Lung microvascular endothelial cell (primary cell): ENCODE measurements at places on chromosomes 1 and 21. TPM values are rescaled to one million over a fixed set of nuclear protein-coding genes. Genes with fewer than 3 reads are reported as not detected.

- DNase-seq = no peak
Observed at GRCh38 chr1:44760876-44761275, 14.5 kb upstream of the RPS8 start.

GRCh38 chr1:232902774-232903350 is 47.5 kb upstream of the NTPCR start:
- no peak for DNase-seq

DNA sequence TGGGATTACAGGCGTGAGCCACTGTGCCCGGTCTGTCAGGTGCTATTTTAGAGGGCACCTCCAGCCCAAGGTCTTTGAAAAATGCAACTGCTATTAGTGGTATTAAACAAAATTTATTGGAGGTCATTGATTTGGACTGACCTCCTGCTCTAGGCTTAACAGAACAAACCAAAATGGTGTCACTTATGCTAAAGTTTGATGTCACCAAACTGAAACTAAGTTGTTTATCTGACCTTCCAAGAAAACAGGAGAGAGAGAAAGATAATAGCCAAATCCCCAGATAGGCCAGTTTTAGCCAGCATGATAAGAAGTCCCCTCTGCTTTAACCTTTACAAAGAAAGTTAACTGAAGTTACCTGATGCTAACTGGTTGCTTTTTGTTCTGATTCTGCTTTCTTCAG is 8.1 kb upstream of the INAVA start:
- no peak for DNase-seq

DNA sequence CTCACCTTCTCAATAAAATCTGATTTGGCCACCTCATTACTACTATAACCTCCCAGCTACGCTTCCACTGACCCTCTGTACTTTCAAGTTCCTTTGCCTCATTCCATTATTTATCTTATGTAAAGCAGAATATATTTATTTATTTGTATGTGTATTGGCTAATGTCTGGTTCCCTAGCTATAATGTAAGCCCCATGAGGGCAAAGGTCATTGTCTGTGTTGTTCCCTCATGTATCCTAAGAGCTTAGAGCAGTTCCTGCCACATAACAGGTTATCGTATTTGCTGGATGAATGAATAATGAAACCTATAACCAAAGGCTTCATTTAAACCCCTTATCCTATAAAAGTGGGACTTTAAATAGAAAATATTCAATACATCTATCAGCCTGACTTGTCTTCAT is 77.9 kb upstream of the DPT start:
- no peak for DNase-seq

DNA sequence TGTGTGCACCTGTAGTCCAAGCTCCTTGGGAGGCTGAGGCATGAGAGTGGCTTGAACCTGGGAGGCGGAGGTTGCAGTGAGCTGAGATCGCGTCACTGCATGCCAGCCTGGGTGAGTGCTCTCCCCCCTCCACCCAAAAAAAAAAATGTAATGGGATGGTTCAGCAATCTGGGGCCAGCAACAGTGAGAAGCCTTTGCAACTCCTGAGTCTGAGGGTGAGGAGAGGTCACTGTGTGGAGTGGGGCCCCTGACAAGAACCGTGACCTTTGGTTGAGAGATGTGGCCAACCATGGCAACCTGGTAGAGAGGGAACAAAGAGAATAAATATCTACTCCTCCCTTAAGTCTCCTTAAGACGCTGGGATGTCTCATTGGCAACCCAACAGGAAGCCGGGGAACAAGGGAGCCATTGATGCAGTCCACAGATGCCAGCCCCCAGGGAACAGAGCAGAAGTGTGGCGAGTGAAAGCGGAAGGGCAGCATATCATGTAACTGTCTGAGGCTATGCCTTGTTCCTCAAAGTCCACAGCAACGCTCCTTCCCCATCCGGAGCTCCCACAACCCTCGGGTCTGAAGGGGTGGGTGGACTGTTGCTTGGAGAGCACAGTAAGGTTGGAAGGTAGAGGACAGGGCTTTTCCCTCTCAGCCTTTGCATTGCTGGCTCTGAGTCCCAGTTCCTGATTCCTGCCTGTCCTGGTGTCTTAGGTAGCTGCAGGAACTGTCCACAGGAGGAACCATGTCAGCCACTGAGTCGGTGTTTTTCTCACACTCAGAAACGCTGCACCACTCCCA is 8.3 kb downstream of the TRNP1 start:
- no peak for DNase-seq

DNA sequence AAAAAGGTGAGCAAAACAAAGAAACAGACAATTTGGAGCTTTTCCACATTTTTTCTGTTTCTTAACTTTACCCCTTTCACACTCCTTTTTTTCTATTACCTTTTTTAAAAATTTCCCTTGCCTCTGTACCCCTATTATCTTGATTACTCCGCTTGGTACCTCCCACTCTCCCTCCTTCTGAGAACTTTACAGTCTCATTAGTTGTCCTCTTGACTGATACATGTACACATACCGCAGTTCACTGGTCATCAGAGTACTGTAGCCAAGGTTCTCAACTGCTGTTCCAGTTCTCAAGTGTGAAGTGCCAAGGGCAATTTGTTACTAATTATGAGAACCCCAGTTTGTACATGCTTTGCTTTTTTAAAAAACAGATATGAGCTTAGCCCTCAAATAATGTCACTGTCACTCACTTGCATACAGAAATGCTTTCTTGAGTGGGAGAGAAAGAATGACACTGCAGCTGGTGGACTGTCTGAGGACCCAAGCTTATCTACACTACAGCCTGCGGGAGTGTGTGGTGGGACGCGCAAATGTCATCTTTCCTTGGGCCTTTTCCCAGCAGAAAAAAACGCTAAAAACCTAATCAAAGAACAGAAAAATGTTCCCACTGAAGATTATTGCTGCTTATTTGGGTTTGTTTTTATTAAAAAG is 160.8 kb downstream of the DISP1 start:
- DNase-seq = no peak

- no peak for DNase-seq
Observed at GRCh38 chr1:180916771-180917170, 4.1 kb downstream of the KIAA1614 start.

DNA sequence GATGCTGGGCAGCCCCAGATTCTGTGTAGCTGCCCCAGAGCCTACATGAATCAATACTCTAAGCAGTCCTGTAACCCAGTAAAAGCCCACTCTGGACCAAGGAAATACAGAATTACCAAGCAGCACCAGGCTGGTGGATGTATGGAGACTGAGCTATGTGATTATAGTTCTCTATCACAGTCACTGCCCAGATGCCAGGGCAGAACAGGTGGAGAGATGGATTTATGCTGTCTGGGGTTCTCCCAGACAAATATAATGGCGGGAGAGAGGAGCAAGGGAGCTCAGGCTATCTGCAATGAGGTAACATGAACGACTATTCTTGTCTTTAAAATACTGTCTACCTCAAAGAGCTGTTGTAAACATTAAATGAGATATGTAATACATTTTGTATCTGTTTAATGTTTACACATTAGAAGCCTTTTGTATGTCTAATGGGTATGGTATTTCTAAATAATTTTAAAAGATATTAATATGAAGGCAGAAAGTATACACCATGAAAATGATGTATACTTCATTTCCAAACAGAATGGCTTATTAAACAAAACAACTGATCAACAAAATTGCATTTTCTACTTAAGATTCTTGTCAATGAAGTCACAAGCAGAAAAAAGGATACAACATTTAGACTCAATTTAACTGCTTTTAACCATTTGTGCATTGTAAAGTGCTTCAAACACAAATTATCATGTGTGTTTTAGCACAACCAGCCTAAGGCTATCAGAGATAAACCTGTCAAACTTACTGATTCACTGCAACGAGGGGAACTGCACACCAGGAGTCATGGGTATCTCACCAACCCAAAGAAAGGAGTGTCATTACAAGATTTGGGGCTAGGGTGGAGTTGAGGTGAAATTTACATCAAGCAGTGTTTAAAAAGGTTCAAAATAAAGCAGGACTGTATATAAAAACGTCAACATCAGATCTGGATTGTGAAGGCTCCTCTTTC is 3.0 kb downstream of the SDE2 start:
- no peak for DNase-seq

DNA sequence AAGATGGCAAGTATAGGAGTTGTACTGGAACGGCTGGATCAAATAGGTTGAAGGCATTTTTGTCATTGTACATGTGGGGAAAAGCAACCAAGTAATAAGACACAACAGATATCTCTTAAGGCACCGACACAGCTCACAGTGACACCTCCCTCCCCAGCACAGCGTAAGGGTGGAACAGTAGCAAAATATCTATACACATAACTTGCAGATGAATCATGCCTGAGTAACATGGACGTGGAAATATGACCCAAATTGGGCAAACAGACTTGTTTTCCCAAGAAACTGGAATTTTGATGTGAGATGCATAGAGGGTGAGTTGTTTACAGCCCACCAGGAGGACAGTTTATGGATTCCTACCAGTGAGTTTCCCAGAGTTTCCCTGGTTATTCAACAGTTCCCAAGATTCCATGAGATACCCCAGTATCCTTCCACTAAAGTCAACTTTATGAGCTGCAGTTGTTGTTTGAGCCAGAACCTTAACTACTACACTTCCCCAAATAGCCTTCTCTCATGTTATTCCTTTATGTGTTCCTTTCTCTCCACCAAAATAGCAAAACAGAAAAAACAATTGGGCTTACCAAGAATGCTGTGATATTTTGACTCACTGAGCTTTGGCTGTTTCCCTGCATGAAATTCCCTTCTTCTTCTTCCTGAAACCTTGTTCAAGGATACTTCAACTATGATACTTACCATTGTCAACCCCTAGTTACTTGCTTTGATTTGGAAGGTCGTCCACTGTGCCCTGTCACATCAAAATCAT is 7.1 kb upstream of the DR1 start:
- peak; percentile 70 for DNase-seq

DNA sequence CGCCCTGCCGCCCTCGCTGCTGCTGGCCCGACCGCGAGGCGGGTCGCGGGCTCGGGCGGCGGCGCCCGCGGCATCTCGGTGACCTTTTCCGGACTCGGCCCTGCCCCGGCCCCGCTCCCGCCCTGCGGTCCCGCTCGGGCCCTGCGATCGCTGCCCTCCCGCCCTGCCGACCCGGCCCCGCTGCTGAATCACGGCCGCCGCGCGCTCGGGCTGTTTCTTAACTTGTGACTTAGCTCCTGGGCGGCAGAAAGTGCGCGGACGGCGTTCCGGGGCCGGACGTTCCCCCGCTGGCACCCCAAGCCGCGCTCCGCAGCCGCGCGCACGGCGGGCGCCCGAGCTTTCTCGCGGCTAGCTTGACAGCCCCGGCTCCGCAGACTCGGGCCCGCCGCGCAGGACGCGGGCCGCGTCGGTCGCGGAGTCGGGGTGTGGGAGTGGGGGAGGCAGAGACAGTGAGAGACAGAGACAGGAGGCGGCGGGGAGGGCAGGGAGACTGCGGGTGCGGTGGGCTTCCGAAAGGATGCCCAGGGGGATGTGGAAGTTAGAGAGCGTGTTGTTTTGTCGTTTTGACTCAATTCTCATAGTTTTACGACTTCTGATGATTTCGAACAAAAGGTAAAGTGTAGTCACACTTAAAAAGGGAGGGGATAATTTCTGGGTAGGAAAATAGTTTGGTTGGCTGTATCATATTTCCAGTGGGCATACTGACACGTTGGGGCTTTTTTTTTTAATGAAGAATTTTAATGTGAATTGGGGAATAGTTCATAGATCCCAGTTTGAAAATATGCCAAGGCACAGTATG is 49.8 kb downstream of the PRDM2 start:
- peak; percentile 61 for DNase-seq

GRCh38 chr1:18965206-18966173 is 9.0 kb upstream of the IFFO2 start:
- no peak for DNase-seq

DNA sequence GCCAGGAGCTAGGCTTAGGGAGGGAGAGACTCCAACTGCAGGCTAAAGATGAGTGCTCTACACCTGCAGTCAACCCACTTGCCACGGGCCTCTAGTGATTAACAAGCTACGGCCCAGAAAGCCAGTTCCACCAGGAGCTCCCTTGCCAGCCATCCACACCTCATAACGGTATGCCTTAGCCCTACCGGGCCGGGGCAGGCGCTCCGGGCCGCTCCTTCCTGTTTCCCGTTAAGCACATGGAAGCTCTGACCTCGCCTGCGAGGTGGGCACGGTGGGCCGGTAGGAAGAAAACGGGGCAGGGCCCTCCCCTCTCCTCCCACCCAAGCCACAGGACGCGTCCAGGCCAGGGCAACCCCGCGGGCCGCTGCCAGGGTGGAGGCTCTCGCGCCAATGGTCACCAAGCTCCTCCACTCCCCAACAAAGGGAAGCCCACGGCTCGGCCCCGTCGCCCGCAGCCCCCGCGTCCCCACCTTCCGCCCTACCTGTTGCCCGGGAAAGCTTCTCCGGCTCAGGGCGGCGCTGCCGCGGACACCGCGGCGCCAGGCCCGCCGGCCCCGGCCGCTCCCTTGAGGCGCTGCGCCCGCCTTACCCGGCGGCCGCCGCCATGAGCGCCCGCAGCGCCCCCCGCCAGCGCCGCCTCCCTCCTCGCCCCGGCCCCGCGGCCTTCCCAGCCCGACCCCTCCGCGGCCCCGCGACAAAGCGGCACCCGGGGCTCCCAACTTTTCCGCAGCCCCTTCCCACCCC is 627 bp downstream of the CERS2 start:
- DNase-seq = peak; percentile 49

FYB2 gene
- not detected in 2 replicates for total RNA-seq

PRRC2C gene
- 31.6 and 34.5 TPM in 2 replicates for total RNA-seq

NR1I3 gene
- not detected in 2 replicates for total RNA-seq

KLF18 gene
- not detected in 2 replicates for total RNA-seq

SPRR2B gene
- total RNA-seq = not detected in 2 replicates

TMEM50A gene
- 238 and 366 TPM in 2 replicates for total RNA-seq

TCHHL1 gene
- not detected in 2 replicates for total RNA-seq

XKR8 gene
- total RNA-seq = 4.1 and 6.5 TPM in 2 replicates

FAM163A gene
- under 0.01 and 0.22 TPM in 2 replicates for total RNA-seq

ANXA9 gene
- not detected in 2 replicates for total RNA-seq

CHI3L1 gene
- total RNA-seq = not detected in 2 replicates

S100A8 gene
- not detected in 2 replicates for total RNA-seq

LINGO4 gene
- not detected in 2 replicates for total RNA-seq

KRTAP11-1 gene
- not detected in 2 replicates for total RNA-seq
